Activated CD4-positive, alpha-beta T cell treated with anti-CD3 and anti-CD28 coated beads for 36 hours (primary cell): ENCODE measurements at places on chromosomes 11 and 22.
A peak's percentile ranks its signal among the peaks of the same experiment; 100 is the strongest.

DNA sequence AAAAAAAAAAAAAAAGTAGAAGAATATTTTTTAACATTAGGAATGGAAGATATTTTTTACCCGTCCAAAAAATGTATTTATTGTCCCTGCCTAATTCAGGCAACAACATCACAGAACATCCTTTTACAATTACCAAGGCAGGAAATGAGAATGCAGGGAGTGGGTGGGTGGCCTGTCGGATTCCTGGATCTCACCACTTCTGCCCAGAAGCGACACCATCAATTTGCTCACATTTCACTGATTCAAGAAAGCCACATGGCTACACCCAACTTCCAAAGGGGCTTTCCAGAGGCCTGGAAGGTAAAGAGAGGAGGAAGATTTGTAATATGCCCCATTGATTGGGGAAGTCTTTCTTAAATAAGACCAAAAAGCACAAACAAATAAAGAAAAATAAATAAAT, 93.8 kb upstream of the CLPB start:
- no peak for DNase-seq

GRCh38 chr22:43488031-43488866, 76.4 kb downstream of the MPPED1 start:
- DNase-seq = no peak

DNA sequence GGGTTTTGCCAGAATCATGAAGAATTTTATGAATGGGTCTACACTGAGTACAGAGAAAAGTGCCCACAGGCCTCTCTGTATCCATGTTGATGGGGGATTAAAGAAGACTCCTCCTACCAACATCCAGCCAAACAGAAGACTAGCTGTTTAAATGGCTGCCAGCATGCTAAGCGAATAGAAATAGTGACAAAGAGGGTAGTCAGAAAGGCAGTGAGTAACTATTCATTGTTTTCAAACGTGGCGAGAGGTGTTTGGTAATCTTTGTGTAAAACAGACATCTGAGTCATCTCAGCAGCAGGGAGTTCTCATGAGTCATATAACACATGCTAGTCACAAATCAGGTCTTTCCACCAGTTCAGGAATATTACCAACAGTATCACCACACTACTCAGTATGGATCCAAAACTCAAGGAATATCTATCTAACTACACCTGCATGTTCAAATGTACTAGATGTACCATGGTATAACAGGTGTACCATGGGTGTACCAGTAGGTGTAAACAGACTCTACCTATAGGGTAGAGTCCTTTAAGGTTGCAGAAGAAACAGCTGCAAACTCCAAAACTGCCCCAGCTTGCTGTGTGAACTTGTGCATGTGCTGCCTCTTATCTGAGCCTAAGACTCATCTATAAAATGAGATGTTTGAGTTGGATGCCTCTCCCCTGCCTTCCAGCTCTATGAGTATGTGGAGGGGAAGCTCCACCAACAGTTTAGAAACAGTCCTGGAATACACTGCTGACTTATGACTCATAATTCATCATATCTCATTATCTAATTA, 82.0 kb downstream of the SLC1A2 start:
- DNase-seq = peak; percentile 46

DNA sequence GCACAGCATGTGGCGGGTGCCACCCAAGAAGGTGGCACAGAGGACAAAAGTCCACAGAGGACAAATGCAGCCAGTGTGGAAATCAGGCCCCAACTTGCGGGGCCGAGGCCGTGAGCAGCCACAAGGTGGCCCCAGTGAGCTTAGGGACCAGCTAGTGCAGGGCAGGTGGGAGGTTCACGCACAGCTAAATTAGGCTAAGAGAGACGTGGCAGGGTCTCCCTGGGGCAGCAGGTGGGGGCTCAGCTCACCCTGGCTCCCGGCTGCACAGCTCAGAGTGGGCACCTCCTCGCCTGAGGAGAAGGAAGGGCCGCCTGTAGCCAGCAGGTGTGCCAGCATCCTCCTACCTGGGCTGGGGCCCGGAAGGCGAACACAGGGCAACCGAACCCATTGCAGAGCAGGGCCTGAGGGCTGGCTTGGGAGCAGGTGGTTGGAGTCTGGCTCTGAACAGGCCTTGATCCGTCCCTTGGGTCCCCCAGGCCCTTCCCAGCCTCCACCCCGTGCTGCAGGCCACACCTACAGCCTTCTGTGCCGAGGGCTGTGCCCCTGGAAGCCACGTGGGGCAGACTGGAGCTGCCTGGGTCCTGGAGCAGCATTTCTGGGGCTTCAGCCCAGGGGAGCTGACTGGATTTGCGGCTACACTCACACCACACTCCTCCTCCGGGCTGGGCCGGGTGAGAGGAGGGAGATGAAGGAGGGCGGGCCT, 26.1 kb upstream of the CELSR1 start:
- DNase-seq = peak; percentile 90

DNA sequence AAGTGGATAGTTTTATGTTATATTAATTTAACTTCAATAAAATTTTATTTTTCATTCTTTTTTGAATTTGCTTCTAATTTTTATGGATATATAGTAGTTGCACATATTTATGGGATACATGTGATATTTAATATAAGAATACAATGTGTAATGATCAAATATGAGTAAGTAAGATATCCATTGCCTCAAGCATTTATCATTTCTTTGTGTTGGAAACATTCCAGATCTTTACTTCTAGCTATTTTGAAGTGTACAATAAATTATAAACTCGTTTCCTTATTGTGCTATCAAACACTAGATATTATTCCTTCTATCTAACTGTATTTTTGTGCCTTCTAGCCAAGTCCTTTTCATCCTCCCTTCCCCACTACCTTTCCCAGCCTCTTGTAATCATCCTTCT, 17.0 kb downstream of the EXPH5 start:
- DNase-seq = no peak

- no peak for DNase-seq
Measured at GRCh38 chr11:69454018-69454417, 27.4 kb upstream of the LINC01488 start.

GRCh38 chr22:24518228-24518627, 23.1 kb downstream of the UPB1 start:
- DNase-seq = no peak

GRCh38 chr11:106395716-106396349, 318.4 kb downstream of the AASDHPPT start:
- no peak for DNase-seq

DNA sequence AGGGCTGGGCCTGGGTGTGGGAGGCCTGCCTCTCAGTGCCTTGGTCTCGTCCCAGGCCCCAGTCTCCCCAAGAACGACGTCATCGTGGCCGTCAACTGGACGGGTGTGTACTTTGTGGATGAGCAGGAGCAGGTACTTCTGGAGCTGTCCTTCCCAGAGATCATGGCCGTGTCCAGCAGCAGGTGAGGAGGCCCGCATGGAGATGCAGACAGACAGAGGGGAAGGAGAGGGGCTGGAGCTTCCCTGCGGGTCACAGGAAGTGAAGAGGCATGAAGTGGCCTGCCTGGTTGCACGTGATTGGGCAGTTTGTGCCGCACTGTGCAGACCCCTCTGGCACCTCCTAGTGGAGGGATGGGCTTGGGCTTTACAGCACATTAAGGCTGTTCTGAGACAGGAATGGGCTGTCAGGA, 70.4 kb downstream of the MYO7A start:
- DNase-seq = peak; percentile 59

GRCh38 chr11:19345519-19345847, 104.7 kb upstream of the E2F8 start:
- DNase-seq = peak; percentile 5

DNA sequence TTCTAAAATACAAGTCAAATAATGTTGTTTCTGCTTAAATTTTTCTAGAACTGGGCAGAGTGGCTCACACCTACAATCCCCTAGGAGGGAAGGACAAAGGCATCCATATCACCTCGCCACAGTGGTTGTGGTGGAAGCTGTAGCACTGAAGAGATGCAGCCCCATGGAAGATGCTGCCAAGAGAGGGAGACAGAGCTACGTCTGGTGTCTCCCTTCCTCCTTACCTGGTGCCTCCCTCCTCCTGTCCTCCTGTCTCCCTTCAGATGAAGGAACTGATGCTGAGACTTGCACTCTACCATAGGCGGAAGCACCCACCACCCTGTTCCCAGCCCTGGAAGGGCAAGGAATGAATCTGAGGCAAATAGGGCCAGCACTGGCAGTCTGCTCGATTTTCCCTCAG, 22.3 kb downstream of the MMP27 start:
- no peak for DNase-seq

DNA sequence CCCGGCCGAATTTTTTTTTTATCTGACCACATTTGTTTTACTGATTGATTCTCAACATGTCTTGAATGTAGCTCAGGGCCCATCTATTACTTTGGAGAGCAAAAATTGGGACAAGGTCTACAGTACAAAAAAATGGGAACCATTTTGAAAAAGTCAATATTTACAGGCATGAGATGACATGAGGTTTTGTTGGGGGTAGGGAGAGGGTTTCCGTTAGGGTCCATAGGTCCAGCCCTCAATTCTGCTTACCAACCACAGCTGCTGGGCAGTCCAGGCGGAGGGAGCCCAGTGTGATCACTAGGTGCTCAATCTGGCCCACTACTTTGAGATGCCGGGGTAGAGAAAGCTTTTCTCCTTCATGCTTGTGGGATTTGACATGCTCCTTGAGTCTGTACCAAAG, 18.3 kb downstream of the NRIP3 start:
- no peak for DNase-seq

- peak; percentile 83 for DNase-seq
Measured at GRCh38 chr22:22111267-22111751, 128.7 kb upstream of the TOP3B start.

DNA sequence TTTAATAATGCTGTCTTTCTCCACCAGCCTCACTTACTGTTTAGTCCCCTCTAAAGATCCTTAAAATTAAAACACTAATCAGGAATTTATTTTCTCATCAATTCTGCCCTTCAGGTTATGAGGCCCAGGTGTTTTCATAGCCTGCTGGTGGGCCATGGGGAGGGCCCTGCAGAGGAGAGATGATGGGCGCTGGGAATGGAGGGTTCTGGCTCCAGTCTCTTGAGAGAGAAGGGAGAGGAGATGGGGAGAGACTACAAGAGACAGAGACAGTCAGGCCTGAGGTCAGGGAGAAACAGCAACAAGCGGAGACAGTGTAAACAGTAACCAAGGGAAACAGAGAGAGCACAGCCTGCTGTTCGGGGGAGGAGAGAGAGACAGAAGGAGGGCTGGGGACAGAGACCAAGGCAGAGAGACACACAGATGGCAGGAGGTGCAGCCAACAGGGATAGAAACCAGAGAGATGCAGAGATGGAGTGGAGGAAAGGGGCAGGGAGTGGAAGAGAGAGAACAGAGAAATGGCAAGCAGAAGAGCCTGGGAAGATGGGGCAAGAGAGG, 187.3 kb upstream of the SYT13 start:
- DNase-seq = no peak

- DNase-seq = no peak
Measured at GRCh38 chr11:34223021-34223813, 117.8 kb downstream of the NAT10 start.

GRCh38 chr11:69249311-69250185, 44.4 kb upstream of the MYEOV start:
- DNase-seq = no peak

- no peak for DNase-seq
Measured at GRCh38 chr22:23285734-23286133, 105.4 kb downstream of the BCR start.

DNA sequence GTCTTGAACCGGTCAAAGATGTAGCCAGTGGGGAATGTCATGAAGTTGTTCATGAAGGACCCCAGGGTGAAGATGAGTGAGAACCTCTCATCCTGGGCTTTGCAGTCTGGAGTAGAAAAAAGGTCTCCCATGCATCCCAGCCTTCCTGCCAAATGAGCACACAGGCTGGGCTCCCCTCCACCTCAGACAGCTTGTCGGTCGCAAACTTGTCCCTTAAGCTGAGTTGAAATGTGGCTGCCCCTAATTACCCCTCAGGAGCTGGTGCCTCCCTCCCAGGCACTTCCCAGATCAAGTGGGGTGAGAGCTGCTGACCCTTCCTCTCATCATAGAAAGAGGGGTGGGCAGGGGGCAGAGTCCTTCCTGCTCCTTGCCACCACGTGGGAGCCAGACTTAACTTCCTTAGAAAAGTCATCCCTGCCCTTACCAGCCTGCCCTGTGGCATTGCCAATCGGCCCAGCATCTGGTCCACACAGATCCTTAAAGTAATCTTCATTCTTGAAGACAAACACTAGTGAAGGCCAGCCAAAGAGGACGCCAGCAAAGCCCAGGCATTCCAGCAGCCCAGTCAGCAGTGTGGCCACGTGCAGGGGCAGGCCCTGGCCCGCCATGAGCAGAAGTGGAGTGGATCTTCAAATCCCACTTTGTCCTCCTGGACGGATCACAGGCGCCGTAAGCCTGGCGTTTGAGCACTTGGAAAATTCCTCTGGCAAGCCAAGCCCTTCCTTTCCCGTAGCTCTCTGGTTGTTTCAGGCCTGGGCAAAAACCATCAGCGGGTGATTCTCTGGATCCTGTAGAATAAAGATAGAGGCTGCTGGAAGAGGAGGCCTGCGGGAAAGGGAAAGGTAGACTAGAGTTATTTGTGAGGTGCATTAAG, 1.1 kb downstream of the SLC43A3 start:
- DNase-seq = peak; percentile 28

- DNase-seq = no peak
Measured at GRCh38 chr11:122491509-122491908, 164.0 kb upstream of the UBASH3B start.

- no peak for DNase-seq
Measured at GRCh38 chr11:64894812-64895452, 16.5 kb upstream of the EHD1 start.

GRCh38 chr22:44586351-44586990, 88.4 kb upstream of the RTL6 start:
- no peak for DNase-seq

DNA sequence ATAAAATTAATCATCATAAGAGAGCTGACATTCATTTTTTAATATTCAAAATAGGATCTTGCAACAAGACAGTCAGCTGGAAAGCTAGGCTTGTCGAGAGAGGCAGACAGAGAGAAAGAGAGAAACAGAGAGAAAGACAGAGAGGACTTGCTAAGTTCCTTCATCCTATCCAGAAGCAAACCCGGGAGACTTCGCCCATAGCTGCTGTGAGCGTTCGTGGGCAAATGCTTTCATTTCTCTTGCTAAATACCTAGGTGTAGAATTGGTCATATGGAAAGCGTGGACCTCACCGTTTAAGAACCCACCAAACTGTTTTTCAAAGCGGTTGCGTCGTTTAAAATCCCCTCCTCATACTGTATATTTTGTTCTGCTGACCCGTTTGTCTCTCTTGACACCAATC, 25.3 kb upstream of the KRTAP5-6 start:
- no peak for DNase-seq

DNA sequence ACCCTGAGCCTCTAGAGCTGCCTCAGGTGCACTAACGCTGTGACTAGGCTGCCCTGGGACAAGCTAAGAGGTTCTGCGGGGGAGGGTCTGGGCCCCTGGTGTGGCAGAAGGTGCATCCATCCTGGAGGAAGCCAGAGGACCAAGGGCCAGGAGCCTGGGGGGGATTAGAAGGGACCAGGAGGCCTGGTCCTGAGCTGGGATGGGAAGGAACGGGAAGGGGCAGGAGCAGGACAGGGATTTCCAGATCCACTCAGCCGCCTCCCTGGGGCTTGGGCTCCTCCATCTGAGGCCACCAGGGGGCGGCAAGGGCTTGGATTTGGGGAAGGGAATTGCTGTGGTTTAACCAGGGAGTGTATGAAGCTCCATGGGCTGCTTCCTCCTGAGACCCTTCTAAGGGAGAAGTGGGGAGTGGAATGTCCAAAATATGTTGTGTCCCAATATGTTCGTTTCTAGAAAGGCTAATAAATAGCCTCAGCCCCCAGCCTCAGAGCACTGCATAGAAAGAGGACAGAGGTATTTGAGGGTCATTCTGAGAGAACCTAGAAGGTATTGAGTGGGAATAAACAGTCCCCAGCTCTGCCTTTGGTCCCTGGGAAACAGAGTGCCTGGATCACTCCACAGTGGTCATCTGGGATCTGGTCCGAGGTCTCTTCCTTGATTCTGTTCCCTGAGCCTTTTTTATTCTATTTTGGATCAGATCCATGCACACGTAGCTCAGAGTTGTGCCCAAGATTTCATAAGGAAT, 17.4 kb upstream of the PRAME start:
- DNase-seq = peak; percentile 63
